ENCODE measurements at places on chromosomes 3 and 15. TPM values are rescaled to one million over a fixed set of nuclear protein-coding genes. Genes with fewer than 3 reads are reported as not detected.

Gene ZNF385D
- 1.3 TPM for total RNA-seq

Gene CCDC39
- 0.72 TPM for total RNA-seq

Gene ARL14
- total RNA-seq, result 61.5 TPM

Gene VIPR1
- total RNA-seq, result 10.1 TPM

Gene MFGE8
- 64.3 TPM for total RNA-seq

Gene STAC
- total RNA-seq, result not detected

Gene GOLGA8O
- total RNA-seq, result not detected

Gene PAQR5
- 37.9 TPM for total RNA-seq

Gene NOX5
- total RNA-seq, result 0.14 TPM

Gene GP9
- not detected for total RNA-seq

DNA sequence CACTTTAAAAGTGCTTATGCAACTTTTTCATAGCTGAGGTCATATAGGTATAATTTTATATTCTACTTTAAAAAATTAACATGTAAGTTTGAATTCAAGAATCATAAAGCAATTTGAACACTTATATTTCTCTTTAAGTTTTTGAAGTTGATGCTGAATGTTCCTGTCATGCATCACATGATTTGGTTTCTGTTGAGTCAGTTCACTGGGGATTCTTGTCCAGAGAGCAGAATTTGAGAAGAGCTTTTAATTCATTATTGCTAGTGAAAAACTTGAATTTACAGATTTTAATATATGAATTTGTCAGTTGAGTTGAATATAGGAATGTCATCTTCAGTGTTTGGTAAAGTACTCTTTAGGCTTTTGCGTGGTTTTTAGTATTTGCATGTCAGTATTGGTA is 7.9 kb downstream of the SLC25A26 start:
- H3K27me3 ChIP-seq, result no peaks in the 10 kb centered on the region
- no peak overlapping the region for H3K27ac ChIP-seq
- no peaks in the 10 kb centered on the region for H3K4me1 ChIP-seq

DNA sequence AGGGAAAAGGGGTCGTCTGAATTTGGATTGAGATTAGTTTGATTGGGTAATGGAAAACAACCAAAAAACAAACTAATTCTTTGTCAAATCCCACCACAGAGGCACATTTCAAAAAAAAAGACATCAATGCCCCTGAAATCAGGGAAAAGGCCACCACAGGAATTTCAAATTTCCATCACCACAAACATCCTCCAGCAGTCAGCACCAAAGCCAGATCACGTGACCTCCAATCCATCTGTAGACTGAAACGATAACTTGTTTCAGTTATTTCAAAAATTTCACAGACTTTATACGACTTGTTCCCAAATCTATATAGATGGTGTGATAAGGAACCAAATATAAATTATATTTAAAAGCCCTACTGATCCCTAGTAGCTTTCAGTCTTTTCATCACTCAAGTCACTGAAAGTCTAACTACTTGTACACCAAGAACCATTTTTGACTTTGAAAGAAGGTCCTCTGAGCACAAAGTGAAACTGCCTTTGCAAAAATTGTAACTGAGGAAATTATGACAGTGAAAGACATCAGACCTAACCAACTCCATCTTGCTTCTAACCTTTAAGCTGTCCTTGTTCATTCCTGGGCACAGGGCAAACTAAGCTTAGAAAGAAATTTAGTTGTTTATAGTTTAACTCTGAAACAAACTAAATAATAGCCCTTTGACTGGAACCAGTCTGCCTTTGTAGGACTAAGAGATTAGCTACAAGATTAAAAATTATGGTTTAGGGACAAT is 48.1 kb upstream of the PLCL2 start:
- peaks cover 4% of the 10 kb centered on the region for H3K4me1 ChIP-seq
- no peaks in the 10 kb centered on the region for H3K36me3 ChIP-seq
- no peaks in the 10 kb centered on the region for H3K27me3 ChIP-seq

DNA sequence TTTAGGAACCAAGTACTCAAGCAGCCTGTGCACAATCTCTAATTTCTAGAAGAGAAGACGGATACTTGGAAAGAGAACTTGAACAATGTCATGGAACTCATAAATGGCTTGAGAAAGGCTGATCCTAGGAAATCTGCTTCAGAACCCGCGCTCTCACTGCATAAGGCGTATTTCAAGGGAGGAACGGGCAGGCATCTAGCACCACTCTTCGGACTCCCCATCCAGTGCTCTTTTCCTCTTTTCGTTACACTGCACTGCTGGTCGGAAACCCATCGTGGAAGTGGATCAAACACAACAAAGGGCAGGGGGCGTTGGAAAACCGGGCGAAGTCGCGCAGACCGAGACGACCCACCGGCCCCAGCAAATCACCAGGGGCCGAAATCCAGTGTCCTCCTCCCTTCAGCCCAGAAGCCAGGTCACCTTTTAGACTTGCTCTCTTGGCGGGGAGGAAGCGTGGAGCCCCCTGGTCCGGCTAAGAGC is 539 bp upstream of the TLNRD1 start:
- no peak for DNase-seq
- H3K27ac ChIP-seq, result peak overlapping the region; percentile 100
- peak overlapping the region; percentile 73 for H3K4me3 ChIP-seq
- peaks cover 50% of the 10 kb centered on the region for H3K4me1 ChIP-seq
- H3K27me3 ChIP-seq, result no peaks in the 10 kb centered on the region

DNA sequence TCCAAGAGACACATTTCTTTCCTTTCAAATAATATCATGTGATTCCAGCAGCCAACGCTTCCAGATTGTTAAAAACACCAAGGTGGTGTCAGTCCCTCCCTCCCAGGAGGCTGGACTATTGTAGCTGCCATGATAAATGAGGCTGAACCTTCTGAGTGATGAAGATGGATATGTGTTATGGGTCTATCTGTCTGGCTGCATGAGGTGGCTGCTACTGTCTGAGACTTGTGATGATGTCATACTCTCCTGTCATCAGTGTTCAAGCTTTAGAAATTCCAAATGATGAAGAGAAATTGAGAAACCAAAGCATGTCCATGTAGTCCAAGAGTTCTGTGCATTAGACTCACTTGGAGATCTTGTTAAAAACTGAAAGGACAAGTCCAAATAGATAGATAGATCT is 683.0 kb downstream of the NTRK3 start:
- no peaks in the 10 kb centered on the region for H3K36me3 ChIP-seq
- no peak overlapping the region for H3K4me3 ChIP-seq
- DNase-seq, result no peak
- no peaks in the 10 kb centered on the region for H3K4me1 ChIP-seq
- no peak overlapping the region for H3K27ac ChIP-seq

- no peaks in the 10 kb centered on the region for H3K27me3 ChIP-seq
- no peak overlapping the region for H3K27ac ChIP-seq
- peak; percentile 35 for DNase-seq
- H3K36me3 ChIP-seq, result no peaks in the 10 kb centered on the region
Measured at GRCh38 chr3:30344288-30344687, 262.1 kb upstream of the TGFBR2 start.

DNA sequence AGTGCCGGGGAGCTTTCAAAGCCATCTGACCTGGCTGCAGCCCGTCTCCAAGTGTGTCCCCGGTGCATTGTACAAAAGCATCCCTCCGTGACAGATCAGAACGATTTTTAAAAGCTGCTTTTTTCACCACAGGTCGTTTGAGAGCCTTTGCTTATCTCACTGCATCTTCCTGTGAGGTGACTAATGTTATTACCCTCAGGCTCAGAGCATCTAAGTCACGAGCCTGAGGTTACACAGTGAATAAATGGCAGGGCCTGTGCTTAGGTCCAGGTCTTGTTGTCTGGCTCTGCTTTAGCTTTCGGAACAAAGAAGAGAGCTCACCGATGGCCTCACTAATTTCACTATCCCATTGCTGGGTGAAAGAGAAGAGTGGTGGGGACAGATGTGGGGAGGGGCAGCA is 83.3 kb downstream of the SEC22A start:
- DNase-seq, result no peak
- no peaks in the 10 kb centered on the region for H3K27me3 ChIP-seq
- H3K27ac ChIP-seq, result no peak overlapping the region
- no peaks in the 10 kb centered on the region for H3K4me1 ChIP-seq
- no peak overlapping the region for H3K4me3 ChIP-seq
- peaks cover 3% of the 10 kb centered on the region for H3K36me3 ChIP-seq

- no peaks in the 10 kb centered on the region for H3K27me3 ChIP-seq
- no peaks in the 10 kb centered on the region for H3K4me1 ChIP-seq
- H3K36me3 ChIP-seq, result no peaks in the 10 kb centered on the region
- H3K4me3 ChIP-seq, result no peak overlapping the region
Measured at GRCh38 chr3:144774897-144775296, 803.3 kb downstream of the DIPK2A start.

GRCh38 chr15:47587940-47588802 is 129.1 kb upstream of the SEMA6D start:
- no peak overlapping the region for H3K4me3 ChIP-seq
- no peak overlapping the region for H3K27ac ChIP-seq
- no peak for DNase-seq

GRCh38 chr3:180564676-180565075 is 37.3 kb upstream of the TTC14 start:
- H3K4me1 ChIP-seq, result no peaks in the 10 kb centered on the region
- H3K27me3 ChIP-seq, result no peaks in the 10 kb centered on the region
- H3K4me3 ChIP-seq, result no peak overlapping the region
- H3K36me3 ChIP-seq, result no peaks in the 10 kb centered on the region
- DNase-seq, result no peak

GRCh38 chr3:195559723-195560409 is 16.7 kb upstream of the PPP1R2 start:
- H3K4me1 ChIP-seq, result no peaks in the 10 kb centered on the region
- H3K27me3 ChIP-seq, result no peaks in the 10 kb centered on the region
- no peaks in the 10 kb centered on the region for H3K36me3 ChIP-seq
- no peak overlapping the region for H3K27ac ChIP-seq

GRCh38 chr3:46353647-46354410 is at the start of gene CCR2:
Gene CCR2, plus strand, starts transcription at chr3:46354111. Its CDS starts 3,417 bp downstream, at chr3:46357528.
- H3K27me3 ChIP-seq, result peaks cover 20% of the 10 kb centered on the region
- no peaks in the 10 kb centered on the region for H3K36me3 ChIP-seq
- H3K4me3 ChIP-seq, result peak within 1 kb of the TSS; percentile 8
- no peak for DNase-seq

GRCh38 chr15:57867970-57868798 is 161.7 kb downstream of the POLR2M start:
- H3K4me3 ChIP-seq, result no peak overlapping the region
- no peaks in the 10 kb centered on the region for H3K36me3 ChIP-seq
- no peaks in the 10 kb centered on the region for H3K27me3 ChIP-seq
- H3K4me1 ChIP-seq, result no peaks in the 10 kb centered on the region
- no peak for DNase-seq

DNA sequence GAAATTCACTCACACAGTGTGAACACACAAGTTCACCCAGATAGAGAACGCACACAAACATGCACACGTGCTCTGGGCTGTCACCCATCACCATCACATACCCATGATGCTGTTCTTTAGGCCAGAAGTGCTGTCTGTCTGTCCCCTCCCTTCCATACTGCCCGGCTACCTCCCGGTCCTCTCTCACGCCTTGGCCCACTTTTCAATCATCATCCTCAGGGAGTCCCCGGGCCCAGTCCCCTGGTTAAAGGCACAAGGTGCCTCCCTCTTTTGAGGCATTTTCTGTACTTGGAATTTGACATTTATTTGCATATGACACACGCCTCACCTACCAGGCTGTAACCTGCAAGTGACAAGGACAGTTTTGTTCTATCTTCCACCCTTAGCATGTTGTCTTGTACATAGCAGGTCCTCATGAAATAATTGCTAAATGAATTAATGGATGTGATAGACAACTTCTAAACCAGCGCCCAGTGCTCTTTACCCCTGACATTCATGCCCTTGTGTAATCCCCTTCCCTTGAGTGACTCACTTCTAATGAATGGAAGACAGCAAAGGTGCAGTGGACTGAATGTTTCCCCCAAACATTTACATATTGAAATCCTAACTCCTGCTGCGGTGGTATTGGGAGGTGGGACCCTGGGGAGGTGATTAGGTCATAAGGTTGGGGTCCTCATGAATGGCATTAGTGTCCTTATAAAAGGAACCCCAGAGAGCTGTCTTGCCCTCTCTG is 73.9 kb upstream of the ADPGK start:
- peaks cover 6% of the 10 kb centered on the region for H3K27me3 ChIP-seq
- H3K4me3 ChIP-seq, result no peak overlapping the region
- no peak for DNase-seq
- H3K4me1 ChIP-seq, result no peaks in the 10 kb centered on the region
- no peak overlapping the region for H3K27ac ChIP-seq
- H3K36me3 ChIP-seq, result no peaks in the 10 kb centered on the region

DNA sequence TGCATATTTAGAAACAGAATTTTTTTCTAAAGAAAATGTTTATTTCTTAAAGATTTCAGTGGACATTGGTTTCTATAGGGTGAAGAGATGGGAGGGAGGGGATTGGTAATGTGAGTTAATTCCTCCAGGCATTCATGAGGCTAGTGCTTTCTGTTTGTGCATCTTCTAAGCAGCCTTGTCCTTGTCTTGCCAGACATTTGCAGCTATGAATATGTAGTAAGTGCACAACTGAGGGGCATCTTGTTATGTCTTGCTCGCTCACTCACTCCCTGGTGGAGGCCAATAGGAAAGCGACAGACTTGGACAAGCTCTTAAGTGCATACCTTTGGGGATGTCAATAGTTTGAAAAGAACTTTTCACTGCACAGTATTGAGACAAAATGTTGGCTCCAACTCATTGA is 92.5 kb upstream of the ATP10A start:
- H3K27ac ChIP-seq, result no peak overlapping the region
- no peak overlapping the region for H3K4me3 ChIP-seq
- H3K27me3 ChIP-seq, result no peaks in the 10 kb centered on the region
- no peaks in the 10 kb centered on the region for H3K4me1 ChIP-seq
- no peaks in the 10 kb centered on the region for H3K36me3 ChIP-seq

GRCh38 chr3:122295266-122296062 is 29.6 kb upstream of the CSTA start:
- no peak overlapping the region for H3K4me3 ChIP-seq
- DNase-seq, result peak; percentile 52
- H3K36me3 ChIP-seq, result no peaks in the 10 kb centered on the region
- H3K27ac ChIP-seq, result no peak overlapping the region
- H3K27me3 ChIP-seq, result no peaks in the 10 kb centered on the region
- H3K4me1 ChIP-seq, result peaks cover 14% of the 10 kb centered on the region

GRCh38 chr3:95172164-95172943 is 1109.5 kb downstream of the NSUN3 start:
- no peak for DNase-seq
- H3K27me3 ChIP-seq, result no peaks in the 10 kb centered on the region
- H3K36me3 ChIP-seq, result no peaks in the 10 kb centered on the region
- H3K27ac ChIP-seq, result no peak overlapping the region

DNA sequence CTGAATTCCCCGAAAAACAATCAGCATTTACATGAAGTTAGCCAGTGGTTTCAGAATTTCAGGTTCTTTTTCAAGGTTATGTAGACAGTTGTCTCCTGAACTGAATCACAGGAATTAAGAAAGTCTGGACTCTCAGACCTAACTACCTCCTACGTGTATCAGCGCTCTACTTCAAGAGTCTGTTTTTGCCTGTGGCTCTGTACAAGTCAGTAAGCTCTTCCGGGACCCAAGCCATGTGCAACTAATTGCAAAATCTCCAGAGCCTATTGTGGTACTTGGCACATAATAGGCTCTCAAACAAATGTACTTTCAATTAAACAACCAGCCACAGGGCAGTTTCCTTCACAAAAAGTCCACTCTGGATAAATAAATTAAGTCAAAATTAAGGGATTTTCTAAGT is 414.2 kb downstream of the PDCD6IP start:
- peaks cover 23% of the 10 kb centered on the region for H3K4me1 ChIP-seq
- H3K36me3 ChIP-seq, result no peaks in the 10 kb centered on the region
- no peak overlapping the region for H3K27ac ChIP-seq
